ENCODE measurements at places on chromosomes 3 and 15.

DNA sequence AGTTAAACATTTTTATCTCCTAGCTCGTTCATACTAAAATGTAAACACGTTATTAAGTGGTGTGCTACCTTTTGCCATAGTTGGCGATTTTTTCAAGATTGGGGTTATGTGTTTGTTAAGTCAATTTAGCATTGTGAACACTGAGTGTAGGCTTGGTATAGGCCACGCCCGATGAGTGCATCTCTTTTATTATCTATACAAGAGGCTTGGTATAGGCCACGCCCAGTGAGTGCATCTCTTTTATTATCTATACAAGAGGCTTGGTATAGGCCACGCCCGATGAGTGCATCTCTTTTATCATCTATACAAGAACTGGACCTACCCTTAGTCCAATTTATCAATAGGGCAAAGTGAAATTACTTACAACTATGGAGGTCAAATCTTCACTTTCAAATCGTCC lies 70.4 kb downstream of the NIPA2 start:
- no peak for DNase-seq

GRCh38 chr3:162491952-162492351 lies 995.3 kb downstream of the OTOL1 start:
- DNase-seq = no peak

- DNase-seq = no peak
Observed at GRCh38 chr3:192273697-192274010, 453.7 kb downstream of the FGF12 start.

- DNase-seq = no peak
Observed at GRCh38 chr15:88395872-88396781, 71.1 kb downstream of the MRPL46 start.

GRCh38 chr3:55167586-55168317 lies 239.9 kb upstream of the LRTM1 start:
- DNase-seq = no peak

DNA sequence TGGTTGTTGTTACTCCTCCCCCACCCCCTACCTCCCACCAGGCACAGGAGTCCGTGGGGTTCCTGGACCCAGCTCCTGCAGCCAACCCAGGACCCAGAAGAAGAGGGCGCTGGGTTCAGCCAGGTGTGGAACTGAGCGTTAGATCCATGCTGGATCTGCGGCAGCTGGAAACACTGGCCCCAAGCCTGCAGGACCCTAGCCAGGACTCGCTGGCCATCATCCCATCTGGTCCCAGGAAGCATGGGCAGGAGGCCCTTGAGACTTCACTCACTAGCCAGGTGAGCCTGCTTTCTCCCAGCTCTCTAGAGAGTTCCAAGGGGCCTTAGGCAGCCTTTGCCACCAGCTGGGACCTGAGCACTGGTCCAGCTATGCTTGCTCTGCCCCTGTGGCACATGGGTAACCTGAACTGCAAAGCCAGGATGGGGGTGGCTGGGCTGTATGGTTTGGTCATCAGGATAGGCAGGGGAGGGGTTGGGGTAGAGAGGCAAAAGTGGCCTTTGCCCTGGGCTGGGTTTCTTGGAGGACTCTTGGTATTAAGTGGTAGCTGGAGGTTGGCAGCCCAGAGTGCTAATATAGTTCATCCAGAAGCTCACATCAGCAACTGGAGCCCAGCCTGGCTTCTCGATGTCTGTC lies 7.0 kb upstream of the JMJD7 start:
- no peak for DNase-seq

DNA sequence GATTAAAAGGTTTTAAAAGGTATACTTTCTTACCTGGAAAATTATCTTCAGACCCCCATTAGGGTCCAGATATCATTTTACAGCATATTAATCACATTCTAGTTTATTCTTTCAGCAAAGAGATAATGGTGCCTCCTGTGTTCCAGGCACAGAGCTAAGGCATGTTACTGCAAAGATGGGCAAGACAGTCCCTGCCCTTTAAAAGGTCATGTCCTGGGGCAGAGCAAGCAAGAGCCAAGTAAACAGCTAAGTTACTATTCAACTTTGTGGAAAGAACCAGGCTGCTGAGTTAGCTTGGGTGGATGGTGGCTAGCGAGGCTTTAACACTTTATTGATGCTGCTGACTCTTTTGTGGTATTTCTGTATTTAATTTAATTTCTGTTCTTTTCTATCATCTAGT lies 75.0 kb downstream of the LRRC28 start:
- DNase-seq = no peak

DNA sequence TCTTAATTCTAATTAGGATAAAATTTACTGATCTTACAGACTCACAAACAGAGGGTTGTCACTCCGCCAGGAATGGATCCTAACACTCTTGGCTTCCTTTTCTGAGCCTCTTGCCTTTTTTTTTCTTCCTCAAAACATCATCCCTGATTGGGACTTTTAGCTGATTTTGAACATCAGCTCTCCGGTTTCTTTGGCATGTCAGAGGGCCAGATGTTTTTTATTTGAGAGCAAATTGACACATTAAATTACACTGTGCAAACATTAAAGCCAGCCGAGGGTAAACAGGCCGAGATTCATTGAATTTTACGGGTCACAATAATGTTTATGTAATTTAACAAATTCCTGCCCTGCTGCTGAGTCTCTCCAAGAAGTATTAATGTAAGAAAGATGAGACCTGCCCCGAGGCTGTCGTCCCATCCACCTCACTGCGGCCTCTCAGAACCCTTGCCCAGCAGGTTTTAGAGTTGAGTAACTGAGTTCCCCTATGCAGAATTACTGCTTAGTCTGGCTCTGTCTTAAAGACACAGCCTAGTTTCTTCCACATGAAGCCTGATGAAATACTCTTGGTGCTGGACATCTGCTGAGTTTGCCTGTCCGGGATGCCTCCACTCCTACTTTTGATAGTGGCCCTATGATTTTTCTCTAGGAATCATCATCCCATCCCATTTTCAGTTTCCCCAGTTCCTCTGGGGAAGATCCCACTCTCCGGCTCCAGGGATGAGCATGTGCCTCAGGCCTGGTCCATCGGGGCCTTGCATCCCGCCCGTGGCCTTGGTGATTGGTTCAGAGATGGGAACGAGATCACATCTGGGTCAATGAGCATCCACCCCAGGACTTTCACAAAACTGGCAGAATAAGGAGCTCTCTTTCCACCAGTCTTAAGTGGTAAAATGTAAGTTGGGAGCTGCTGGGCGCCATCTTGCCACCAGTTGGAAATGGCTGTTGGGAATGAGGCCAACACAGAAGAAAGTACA lies 226.6 kb upstream of the TLE3 start:
- DNase-seq = no peak

DNA sequence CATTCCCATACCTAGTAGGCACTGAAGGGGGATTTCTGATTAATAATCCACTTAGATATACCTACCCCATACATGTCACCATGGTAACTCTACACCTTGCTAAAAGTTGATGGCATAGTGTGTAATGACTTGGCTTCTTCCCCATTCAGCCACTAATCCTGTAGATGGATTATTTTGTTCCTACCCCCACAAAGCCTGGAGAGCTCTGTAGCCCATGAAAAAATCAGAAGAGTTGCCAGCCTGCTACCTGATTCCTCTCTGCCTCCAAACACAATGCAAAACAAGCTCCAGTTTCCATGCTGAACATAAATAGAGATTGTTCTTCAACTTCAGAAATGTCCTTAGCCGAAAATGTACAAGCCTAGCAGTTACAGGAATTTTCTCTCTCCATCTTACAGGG lies 98.9 kb upstream of the PFN2 start:
- DNase-seq = no peak

DNA sequence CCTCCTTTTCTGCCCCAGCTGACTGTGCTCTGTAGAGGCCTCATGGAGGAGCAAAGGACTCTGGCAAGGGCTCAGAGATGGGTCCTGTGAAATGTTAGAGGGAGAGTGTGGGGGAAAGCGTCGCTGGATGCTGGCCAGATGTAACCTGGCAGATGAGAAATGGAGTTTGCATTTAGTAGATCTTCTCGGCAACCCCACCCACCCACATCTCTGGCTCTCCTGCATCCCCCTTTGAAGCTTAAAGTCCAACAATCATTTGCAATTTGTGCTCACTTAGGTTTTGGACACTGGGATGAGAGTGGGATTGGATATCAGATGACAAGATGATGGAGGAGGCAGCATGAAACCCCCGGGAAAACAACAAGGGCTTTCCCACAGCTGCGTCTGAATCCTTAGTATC lies 523.6 kb upstream of the MCTP2 start:
- no peak for DNase-seq

DNA sequence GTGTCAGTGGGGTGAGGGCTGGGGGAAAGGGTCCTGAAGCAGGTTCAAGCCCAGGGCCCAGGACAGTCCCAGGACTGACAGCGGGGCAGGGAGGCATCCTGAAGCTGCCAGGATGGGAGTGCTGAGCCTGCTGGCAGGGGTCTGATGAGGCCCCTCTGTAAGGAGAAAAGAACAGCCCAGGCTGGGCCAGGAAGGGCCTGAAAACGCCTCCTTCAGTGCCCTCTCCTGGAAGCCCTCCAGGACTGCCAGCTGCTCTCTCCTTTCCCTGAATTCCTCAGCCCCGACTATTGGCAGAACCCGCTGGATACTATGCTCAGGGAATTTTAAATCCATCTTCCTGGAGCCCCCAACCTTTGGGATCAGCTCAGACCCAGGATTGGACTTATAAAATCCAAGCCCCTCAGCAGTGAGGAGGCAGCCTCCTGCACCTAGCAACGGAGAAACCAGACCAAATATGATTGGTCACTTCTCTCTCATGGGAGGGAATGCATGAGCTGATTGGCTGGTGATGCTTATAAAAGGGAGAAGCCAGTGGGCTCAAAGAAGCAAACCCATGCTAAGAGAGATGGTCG lies 203.5 kb upstream of the LINGO1 start:
- no peak for DNase-seq

- no peak for DNase-seq
Observed at GRCh38 chr3:117433427-117433826, 723.8 kb downstream of the TUSC7 start.
